ENCODE measurements at places on chromosomes 16 and 17.

- DNase-seq = no peak
These were observed 11.3 kb upstream of the SKAP1 start for GRCh38 chr17:48441231-48441711.

DNA sequence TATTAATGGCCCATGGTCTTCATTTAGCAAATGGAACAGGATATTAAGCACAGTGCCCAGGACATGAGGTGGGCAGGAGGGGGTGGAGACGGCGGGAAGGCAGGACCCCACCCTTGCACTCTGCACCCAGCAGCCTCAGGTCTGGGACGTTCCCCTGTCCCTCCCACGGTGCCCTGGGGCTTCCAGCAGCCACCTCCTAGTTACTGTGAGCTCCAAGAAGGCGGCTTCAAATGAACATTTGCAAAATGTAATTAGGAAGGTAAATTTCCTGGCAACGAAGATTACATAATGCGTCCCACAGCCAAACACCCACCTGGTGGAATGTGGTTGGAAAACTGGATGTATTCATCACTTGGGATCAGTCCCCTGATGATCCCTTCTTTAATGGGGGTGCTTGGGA is 59.4 kb downstream of the ENGASE start:
- DNase-seq = no peak

GRCh38 chr17:50863221-50863843 is 2.8 kb downstream of the TOB1 start:
- DNase-seq = no peak

DNA sequence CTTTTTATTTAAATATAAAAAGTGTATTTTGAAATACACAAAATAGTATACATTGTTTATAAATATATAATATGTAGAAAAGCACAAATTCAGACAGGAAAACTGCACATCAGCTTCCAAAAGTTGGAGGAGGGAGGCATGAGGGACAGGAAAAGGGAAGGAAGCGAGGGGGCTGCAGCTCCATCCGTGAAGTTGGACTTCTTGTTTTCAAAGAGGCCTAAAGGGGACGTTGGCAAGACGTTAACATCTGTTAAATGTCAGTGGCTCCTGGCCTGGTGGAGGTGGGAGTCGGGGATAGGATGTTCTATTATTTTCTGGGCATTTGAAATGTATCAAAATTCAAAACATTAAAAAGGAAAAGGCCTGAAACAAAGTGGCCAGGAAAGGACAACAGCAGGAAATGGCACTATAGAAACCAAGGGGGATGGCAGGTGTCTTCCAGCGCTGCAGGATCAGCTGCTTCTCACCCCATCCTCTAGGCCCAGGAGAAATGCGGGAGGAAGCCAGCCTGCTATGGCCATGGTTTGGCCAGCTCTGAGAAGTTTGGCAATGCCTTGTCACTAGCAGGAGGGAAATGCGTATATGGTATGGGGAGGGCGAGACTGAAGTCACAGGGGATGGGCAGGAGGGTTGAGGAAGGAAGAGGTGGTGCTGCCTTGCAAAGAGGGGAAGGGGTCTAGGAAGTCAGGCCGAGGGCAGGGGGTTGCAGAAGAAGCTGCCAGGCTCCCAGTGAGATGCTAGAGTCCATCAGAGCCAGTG is 6.4 kb downstream of the CMTM2 start:
- no peak for DNase-seq

DNA sequence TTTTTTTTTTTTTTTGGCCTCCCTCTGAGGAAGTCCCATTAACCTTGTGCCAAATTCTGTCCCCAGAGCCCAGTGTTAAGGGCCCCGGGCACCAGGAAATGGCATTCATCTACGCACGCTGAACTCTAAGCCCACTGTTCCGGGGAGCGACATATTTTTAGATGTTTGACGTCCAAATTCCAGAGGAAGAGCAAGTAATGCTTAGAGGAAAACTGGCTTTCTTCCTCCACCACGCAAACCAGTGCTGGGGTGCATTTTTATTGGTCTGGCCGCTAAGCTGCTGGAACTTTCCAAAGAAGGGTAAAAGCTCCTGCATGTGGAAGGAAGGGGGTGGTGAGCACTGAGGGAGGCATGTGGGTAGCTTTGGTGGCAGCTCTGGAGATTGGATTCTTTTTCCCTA is 8.3 kb downstream of the WFDC1 start:
- no peak for DNase-seq

- DNase-seq = no peak
These were observed 438.0 kb upstream of the CDH11 start for GRCh38 chr16:65559846-65560245.

DNA sequence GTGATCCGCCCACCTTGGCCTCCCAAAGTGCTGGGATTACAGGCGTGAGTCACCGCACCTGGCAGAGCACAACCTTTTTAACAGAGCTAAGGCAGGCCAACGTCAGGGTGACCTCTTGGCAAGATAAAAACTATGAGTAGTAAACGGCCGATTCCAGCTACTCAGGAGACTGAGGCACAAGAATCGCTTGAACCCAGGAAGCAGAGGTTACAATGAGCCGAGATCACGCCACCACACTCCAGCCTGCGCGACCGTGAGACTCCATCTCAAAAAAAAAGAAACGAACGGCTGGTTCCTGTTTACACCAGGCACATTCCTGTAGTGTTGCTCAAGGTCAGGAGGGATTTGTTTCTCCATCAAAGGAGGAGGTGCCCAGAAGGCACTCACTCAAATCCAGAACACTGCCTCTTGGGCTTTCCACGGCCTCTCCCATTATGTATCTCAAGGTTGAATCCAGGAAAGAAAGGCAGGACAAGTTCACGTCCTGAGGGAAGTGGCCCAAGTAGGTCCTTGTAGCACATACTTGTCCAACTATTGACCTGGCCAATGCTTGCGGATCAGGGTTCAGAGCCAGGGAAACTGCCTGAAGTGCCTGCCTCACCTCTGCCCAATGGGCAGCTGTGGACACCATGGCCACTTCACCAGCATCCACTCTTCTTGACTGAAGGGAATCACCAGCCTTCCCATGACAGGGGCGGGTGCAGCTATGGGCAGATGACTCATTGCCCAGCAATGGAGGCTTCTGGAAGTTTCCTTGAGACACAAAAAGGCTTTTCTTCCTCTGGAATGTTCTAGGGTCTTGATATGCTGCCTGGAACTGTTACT is 13.5 kb downstream of the KNOP1 start:
- no peak for DNase-seq

GRCh38 chr17:8465356-8465755 is 29.7 kb downstream of the NDEL1 start:
- DNase-seq = no peak

DNA sequence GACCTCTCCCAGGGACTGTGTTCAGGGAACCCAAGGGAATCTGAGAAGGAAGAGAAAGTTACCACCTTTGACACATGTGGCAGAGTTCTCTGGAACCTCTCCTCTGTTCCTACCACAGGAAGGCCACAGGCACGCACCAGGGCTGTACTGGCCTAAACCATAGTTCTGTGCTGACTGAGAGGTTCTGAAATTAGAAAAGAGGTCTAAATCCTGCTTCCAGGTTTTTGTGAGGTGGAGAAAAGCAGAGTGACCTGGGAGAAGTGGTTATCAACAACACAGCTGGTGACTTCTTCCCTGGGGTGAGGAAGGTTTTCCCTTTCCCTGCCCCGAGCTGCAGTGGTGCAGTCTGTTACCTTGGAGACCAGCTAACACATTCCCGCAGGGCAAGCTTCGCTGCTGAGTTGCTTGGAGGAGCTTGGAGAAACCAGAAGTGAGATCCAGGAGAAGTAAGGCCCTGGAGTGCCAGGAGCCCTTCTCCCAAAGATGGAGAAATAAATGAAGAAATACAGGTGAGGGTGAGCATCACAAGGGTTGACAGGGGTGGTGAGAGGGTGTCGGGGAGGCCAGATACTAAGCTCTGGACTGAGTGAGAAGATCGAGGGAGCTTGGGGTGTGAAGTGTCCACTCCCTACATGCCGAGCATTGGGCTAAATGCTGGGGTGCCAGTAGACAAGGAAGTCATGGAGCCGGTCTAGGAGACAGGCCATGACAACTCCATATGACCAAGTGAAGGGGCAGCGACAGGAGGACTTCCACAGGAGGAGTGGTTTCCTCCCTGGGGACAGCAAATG is at the start of gene VWA3A:
TSS of gene VWA3A (plus strand) at position 399 of the 791 bp plus-strand sequence. CDS start at position 496, 97 bp downstream.
- DNase-seq = no peak

DNA sequence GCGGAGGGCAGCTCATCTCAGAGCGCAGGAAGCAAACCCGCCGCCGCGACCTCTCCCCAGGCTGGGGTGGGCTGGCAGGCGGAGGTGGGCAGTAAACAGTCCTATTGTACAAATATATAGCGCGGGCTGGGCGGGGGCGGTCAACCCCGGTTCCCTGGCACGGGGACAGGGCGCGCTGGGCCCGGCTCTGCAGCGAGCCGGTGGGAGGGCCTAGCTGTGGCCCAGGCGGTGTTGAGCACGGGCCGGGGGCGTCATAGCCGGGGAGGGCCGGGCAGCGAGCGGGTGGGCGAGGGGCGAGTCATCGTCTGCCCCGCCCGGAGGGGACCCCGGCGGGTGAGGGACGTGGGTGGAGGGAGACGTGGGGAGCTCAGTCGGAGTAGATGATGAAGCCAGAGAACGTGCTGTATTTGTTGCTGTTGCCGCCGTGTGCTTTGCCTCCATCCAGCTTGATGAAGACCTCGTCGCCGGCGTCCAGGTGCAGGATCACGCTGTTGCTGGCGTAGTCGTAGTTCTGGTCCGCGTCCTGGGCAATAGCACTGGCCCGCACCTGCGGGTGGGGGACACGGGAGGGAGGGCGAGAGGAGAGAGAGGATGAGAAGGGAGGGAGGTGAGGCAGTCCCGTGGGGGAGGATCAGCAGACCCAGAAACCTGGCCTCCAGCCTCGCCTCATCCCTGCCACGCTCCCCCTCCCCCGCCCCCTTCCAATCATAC is 8.1 kb downstream of the C1QL1 start:
- DNase-seq = no peak

DNA sequence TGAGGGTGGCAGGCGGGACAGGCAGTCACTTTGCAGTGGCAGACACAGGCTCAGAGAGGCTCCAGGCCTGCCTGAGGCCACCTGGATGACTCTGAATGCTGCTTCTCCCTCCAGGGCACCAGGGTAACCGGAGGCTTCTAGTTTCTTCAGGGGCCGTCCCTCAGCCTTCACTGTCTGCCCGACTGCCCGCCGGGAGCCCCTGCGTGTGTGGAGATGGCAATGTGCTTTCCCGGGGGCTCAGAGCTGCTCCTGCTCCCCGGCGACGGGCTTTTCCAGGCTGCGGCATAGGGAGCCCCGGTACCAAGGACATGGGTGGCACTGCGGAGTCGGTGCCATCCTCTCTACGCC is 51.5 kb downstream of the CBFA2T3 start:
- no peak for DNase-seq

- no peak for DNase-seq
These were observed 2254.6 kb downstream of the TP53TG3F start for GRCh38 chr16:35713762-35714650.

DNA sequence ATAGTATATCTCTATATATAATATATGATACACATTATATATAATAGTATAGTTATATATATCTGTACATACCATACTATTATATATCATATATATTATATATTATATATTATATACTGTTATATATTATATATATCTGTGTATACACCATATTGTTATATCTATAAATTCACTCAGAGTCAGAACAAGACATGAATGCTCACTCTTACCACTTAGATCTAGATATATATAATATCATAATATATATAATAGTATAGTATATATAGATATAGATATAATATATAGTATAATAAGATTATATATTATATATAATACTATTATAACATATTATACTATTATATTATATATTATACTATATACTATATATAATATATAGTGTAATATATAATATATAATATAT is 9.3 kb downstream of the ACSM2B start:
- no peak for DNase-seq

DNA sequence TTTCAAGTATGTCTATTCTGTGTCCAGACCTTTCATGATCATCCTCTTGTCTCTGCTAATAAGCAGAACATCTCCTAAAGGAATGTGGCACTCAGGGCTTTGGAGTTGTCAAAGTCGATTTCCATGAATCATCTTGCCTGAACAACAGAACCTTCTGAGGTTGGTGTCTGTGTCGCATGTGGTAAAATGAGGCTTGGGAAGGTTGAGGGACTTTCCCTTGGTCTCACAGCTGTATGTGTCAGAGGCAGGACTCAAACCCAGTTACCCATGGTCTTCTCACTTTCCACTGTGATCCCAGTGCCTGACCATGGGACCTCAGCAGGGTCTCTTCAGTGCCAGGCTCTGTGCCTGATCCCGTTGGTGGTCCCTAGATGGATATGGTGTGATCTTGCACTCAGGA is 4.2 kb upstream of the GPRC5B start:
- DNase-seq = no peak

DNA sequence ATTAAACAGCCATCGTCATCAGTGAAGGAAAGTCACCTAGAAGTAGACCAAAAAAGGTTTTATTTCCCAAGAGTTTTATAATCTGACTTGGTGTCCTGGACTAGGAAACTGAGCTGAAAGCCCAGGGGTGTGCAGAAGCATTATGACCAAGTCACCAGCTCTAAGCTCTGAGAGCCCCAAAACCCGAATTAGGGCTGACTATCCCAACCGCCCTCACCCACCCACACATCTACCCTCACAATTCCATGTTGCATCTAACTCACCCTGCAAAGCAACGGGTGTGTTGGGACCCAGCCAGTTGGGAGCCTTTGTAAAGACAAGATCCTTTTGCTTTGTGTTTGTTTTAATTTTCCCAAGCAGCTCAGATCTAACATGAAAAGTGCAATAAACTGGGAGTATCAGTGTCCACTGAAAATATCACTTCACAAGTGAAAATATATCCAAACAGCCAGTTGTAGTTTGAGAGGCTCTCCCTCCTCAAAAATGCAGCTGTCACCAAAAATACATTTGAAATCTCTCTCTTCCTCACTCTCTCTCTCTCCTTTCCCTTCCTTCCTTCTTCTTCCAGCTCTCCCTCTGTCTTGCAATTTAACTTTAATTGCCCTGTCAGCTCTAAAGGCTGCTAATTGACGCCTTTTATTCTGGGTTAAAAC is 16.2 kb upstream of the NOG start:
- DNase-seq = no peak

DNA sequence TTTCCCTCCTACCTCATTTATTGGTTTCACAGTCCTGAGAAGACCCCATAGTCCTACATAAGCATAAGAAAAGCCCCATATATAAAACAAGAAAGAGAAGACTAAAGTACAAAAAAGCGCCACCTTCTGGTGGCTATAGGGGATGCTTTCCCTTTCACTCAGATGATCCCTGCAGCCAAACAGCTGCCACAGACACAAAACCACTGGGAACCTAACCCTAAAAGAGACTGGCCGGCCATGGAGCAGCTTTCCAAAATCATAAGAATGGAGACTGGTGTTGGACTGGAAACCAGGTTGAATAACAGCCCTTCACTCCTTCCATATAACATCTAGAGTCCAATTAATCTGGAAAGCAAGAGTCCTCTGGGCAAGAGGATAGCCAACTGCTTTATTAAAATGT is 11.4 kb downstream of the DYNC1LI2 start:
- no peak for DNase-seq

- DNase-seq = no peak
These were observed 37.2 kb downstream of the SLC38A8 start for GRCh38 chr16:84005391-84005790.
